Activated T-cell treated with anti-CD3 and anti-CD28 coated beads for 48 hours (primary cell): ENCODE measurements at places on chromosomes 5 and 9.
A peak's percentile ranks its signal among the peaks of the same experiment; 100 is the strongest.

DNA sequence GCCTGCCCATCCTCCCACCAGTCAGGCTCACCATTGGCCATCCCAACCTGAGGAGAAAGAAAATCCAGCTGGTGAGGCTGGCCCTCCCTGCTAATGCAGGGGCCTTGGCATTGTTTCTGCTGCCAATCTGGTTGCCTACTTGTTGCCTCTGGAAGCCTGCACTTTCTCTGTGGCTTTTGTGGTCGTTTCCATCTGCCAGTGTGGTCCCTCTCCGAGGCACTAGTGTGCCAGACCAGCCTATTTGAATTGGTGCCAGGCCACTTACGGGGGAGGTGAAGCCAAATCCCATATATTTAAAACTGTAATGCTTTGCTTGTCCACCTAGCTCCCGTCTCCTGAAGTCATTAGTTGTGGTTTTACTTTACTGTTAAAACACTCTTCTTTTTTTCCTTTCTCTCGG, 213.4 kb upstream of the ADAMTSL1 start:
- DNase-seq, result no peak

- DNase-seq, result no peak
Observed at GRCh38 chr9:124038239-124038638, 26.7 kb downstream of the LHX2 start.

- DNase-seq, result no peak
Observed at GRCh38 chr9:97735070-97735600, 38.0 kb upstream of the XPA start.

GRCh38 chr9:132896906-132897305, 18.2 kb downstream of the SPACA9 start:
- no peak for DNase-seq

DNA sequence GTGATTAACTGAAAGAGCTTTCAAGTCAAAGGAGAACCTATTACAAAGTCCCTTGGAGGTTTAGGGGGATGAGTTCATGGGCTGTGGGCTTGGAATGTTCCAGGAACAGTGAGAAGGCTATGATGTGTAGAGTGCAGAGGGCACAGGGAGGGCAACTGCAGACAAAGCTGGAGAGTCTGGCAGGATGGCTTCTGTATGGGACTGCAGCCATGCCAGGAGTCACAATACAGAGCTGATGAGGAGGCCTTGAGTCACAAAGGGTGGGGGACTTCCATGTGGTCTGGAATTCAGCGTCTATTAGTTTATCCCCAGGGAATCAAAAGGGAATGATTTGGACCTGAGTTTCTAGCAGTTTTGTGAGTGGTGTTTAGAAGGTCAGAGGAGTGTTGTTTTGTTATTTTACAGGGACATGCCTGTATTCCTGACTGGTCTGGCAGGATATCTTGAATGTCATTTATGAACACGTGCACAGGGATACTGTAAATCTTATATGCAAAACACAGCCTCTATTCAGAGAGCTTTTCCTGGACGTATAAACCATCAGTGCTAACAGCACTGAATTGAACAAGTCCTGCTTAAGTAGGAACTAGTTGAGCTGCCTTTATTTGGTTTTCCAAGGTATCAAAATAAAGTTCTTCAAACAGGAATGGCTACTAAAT, 14.3 kb upstream of the TEK start:
- no peak for DNase-seq

DNA sequence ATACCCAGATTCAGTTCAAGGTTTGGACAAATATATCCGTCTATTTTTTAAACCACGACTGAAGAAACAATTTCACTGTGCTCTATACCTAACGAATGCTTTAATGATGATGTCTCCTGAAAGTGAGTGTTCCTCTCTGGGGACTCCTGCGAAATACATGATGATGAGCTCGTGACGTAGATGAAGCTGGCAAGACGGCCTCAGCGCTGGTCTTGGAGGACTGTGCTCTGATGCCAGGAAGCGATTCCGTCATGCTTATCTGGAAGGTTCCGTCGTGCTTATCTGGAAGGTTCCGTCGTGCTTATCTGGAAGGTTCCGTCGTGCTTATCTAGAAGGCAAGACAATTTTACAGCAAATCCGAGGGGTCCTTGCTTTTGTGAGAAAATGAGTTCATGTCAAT, 250.8 kb upstream of the IRX2 start:
- no peak for DNase-seq

GRCh38 chr9:88462191-88462590, 72.8 kb upstream of the NXNL2 start:
- no peak for DNase-seq

DNA sequence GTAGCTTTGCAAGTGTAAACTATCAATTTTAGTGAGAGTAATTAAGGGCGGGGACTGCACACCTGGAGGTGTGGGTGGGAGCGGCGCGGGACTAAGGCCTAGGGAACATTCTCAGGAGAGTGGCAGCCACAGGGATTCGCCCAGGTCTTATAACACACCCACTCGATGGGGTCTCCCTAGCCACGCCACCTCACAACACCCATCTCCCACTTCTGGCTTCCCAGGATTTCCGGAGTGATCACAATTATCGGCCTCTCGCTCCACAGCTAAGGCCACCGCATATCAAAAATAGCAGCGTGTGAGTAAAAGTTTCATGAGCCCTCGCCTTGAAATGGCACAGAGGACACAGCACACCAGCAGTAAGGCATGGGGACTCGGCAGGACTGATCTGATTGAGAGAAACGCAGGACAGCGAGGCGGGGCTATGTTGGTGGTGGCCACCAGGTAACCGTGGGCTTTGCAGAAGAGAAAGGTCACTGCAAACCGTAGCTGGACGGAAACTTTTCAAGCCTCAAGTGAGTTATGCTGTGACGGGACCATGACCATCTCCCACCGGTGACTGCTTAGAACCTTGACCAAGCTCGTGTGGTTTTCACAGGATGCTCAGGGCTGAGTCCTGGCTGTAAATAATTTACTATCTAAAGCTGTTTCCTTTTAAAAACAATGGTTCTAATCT, 1.1 kb upstream of the LPAR1 start:
- no peak for DNase-seq

GRCh38 chr5:27619982-27620381, 581.6 kb upstream of the CDH9 start:
- DNase-seq, result no peak

DNA sequence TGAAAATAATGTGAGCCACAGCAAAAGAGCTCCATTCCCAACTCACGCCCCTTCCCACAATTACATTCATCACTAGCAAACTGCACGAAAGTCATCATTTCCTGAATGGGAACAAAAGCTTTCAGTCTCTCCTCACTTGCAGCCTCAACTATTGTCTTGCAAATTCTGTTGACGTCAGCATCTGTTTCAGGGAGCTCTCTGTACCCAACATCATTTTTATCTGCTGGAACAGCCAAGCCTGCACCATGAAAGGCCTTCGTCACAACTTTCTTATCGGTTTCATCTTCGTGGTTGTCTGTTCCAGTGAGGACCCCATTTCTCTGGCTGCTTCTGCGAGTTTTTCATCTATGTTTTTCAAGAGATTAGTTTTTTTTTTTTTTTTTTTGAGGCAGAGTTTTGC, 14.3 kb upstream of the RNF130 start:
- no peak for DNase-seq

DNA sequence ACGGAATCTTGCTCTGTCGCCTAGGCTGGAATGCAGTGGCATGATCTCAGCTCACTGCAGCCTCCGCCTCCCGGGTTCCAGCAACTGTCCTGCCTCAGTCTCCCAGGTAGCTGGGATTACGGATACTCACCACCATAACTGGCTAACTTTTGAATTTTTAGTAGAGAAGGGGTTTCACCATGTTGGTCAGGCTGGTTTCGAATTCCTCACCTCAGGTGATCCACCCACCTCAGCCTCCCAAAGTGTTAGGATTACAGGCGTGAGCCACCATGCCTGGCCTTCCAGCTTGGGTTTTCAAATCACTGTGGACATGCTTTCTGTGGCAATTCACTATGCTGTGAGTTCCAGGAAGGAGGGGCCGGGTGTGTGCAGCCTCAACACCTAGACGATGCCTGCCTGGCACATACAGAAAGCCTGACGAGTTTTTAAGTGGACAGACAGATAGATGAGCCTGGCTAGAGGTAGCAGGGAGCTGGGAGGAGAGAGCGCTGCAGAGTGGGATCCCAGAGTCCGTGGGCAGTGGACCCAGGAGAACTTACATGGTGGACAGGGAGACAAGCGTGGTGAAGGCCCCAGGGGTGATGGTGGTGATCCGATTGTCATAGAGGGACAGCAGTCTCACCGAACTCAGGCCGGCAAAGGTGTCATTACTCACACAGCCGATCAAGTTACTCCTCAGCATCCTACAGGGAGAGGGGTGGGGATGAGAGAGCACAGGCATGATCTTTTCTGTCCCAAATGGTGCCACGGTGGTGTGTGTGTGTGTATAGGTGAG, 173.4 kb upstream of the PANK3 start:
- DNase-seq, result no peak

DNA sequence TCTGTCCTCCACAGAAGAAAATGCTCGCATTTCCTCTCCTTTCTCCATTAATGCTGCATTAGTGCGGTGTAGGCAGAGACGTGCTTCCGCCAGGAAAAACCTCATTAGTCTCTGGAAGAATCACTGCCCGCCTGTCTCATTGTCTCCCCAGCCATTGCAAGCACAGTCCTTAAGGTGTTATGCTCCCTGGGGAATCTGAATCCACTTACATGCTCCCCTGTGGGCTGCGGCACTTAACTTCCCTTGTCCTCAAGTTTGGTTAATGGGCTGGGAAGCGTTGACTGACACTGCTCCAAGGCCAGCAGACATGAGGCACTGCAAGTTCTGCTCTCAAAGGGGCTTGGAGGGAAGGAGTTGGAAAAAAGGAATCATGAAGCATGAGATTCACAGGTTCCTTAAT, 41.6 kb downstream of the TARS1 start:
- DNase-seq, result no peak

DNA sequence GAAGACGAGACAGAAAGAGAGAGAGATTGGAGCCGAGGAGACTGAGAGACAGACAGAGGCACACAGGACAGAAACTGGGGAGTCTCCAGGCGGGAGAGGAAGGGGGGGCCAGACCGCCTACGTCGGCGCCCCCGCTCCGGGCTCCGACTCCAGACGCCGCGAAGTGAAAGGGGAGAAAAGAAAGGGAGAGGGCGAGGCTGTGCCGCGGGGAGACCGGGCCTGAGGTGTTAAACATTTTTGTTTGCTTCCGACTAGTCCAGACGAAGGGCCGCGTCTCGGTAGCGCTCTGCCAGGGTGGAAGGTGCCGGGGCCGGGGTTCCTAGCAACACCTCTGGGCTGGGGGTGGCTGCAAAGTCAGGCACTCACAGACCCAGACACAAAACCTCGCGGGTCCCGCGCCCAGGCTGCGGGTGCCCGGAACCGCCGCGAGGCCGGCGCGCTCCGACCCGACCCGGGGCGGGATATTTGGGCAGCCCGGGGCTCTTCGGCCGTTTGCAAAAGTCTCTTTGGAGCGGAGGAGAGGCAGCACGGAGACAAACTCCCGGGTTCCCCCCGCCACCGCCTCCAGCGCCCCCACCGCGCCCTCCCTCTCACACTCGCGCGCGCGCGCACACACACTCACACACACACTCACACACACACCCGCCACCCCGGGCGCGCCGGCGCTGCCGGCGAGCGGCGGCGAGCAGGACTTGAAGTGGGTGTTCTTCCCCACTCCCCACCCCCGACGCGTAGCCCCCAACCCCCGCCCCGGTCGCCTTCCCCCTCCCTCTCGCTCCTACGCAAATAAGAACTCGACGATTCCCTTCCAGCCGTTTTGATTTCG, 626 bp upstream of the FST start:
- peak; percentile 12 for DNase-seq

DNA sequence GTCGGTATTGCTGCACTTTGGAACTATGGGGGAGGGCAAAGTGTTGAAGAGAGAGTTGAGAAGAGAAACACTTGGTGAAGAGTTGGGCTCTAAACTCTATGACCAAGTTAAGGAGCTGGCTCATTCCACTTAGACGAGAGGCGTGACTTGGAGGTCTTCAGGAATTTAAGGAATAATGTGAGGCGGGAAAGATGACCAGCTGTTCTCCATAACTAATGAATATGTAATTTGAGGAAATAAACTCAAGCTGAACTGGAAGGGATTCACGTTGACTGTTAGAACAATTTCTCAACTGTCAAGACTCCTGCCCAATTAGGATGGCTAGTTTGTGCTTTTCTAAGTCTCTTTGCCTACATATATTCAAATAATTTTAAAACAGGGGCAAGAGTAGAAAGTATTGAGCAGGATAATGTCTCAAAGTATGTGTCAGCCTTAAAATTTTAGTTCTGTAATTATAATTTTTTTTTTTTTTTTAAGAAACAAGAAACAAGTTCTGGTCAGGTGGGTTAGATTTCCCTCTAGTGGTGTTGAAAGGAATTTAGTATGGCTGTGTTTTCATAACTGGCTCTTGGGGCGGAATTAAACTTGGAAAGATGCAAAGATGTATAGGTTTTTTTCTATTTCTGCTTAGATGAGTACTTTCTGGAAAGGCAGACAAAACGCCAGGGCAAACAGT, 33.4 kb downstream of the TMEM252 start:
- no peak for DNase-seq

GRCh38 chr5:81207009-81207408, 26.1 kb upstream of the CKMT2 start:
- no peak for DNase-seq

GRCh38 chr5:172115541-172115982, 72.5 kb downstream of the STK10 start:
- no peak for DNase-seq

DNA sequence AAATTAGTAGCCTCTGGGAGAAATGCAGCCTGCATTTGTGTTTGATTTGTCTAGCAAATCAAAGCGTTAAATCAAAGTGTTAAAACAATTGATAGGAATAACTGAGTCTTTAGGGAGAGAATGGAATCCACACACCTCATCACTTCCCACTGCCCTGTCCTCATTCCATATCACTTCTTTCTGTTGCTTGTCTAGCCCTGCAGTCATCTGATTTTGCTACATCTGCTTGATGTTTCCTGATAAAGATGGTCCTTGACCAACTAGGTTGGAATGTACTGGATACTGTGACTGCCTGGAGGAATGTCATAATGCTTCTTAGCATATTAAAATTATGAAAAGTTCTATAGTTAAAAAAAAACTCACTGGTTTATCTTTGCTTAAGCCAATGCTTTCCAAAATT, 119.9 kb downstream of the DOCK2 start:
- no peak for DNase-seq

DNA sequence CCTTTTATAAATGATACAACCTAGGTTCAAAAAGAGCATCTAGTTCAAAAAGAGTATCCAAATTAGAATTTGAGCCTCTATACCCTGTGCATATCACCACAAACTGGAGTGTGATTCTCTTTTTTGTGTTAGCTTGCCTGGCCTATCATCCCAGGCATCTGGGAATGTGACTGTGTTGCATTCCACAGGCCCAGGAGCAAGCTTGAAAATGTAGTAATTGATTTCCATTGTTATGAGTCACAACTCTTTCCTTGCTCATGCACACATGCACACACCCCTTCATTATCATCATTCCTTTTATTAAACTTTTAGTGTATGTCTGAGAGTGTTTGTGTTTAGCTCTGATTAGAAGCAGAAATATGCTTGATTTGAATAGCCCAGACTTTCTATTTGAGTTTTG, 75.2 kb downstream of the FCHO2 start:
- DNase-seq, result no peak

DNA sequence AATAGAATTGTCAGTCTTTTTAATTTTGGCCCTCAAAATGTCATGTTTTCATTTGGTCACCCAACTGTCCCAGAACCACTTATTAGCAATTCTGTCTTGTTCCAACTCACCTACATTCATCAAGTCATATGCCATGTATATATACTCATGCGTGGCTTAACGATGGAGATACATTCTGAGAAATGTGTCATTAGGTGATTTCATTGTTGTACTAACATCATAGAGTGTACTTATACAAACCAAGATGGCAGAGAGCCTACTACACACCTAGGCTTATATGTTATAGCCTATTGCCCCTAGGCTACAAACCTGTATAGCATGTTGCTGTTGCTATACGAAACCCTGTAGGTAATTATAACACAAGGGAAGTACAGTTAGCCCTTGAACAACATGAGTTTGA, 36.6 kb downstream of the RNF38 start:
- DNase-seq, result no peak
